ENCODE measurements at places on chromosomes 6 and 20. TPM values are rescaled to one million over a fixed set of nuclear protein-coding genes. Genes with fewer than 3 reads are reported as not detected.
A peak's percentile ranks its signal among the peaks of the same experiment; 100 is the strongest.

DNA sequence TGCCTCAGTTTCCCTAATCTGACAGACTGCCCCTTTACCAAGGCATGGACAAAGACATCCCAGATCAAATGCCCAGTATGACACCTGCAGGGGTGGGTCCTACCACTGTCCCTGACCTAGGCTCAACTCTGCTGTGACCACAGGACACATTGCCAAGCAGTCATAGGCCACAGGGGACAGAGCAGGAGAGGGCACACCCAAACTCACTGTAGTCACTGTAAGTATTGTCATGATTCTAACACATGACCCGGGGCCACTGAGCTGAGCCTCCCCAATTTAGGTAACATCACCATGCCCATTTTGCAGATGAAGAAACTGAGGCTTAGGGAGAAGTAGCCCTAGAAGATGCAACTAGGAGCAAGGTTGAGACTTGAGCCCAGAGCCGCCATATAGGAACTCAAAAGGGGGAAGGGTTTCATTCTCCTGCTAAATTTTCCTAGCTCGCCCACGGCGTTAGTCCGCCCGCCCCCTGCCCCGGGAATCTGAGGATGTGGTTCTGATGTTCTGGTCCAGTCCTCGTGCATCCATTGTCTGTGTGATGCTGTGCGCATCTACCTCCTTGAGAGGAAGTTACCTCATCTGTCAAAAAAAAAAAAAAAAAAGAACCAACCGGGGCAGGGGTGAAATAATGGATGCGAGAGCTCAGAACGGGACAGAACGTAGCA lies 44.8 kb downstream of the PMEPA1 start:
- no peak for DNase-seq

DNA sequence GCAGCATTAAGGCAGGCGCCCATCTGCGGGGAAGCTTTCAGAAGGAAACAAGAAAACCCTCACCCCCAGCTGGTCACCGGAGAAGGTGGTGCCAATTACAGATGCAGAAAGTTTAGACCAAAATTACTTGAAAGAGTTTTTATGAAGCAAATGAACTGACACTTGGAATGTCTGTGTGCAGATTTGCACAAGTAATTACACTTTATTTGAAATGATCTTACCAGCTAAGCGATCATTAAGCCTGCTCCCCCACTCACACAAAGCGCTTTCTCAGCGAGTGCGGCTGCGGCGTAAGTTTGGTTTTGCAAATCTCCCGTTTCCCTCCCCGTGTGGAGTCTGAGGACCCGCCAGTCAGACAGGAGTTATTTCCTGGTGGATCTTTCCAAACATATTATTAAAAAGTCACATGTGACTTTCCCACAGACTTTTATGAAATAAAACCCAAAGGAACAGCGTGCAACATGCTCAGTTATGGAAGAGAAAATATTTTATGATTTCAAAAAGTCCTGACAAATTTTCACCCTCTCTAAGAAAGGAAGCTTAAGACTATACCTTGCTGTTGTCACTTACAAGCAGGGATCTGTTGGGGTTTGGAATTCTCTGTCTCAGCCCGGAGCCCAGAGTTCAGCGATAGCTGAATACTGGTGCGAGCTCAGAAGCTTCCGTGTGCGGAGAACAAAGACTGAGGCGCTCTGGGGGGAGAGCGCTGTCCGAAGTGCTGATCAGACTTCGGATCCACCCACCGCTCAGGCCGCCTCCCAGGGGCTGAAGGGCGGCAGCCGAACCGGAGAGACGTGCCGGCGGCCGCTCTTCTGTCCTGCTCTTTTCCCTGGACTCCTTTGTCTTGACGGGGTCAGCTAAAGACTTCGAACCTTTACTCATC lies 2.7 kb upstream of the MYT1 start:
- peak; percentile 65 for DNase-seq

DNA sequence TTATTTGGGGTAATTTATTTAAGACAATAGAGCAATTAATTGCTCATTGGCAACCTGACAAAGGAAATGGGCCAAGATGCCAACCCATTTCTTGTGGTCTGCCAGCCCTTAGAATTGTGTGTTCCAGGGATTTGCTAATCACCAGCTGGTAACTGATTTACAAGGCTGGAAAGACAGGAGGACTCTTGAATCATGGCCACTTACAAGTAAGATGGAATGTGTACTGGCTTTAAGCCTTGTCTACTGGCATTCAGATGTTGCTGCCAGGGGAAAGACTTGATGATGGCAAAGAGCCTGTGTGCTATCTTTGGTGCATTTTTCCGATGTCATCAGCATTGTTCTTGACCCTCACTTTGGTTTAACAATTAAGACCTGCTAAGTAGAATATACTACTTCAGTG lies 91.0 kb downstream of the BCKDHB start:
- no peak for DNase-seq

- DNase-seq, result peak; percentile 62
Measured at GRCh38 chr6:159042003-159042825, 2.6 kb downstream of the TAGAP start.

- DNase-seq, result no peak
Measured at GRCh38 chr6:111710911-111711310, 105.2 kb upstream of the TRAF3IP2 start.

DNA sequence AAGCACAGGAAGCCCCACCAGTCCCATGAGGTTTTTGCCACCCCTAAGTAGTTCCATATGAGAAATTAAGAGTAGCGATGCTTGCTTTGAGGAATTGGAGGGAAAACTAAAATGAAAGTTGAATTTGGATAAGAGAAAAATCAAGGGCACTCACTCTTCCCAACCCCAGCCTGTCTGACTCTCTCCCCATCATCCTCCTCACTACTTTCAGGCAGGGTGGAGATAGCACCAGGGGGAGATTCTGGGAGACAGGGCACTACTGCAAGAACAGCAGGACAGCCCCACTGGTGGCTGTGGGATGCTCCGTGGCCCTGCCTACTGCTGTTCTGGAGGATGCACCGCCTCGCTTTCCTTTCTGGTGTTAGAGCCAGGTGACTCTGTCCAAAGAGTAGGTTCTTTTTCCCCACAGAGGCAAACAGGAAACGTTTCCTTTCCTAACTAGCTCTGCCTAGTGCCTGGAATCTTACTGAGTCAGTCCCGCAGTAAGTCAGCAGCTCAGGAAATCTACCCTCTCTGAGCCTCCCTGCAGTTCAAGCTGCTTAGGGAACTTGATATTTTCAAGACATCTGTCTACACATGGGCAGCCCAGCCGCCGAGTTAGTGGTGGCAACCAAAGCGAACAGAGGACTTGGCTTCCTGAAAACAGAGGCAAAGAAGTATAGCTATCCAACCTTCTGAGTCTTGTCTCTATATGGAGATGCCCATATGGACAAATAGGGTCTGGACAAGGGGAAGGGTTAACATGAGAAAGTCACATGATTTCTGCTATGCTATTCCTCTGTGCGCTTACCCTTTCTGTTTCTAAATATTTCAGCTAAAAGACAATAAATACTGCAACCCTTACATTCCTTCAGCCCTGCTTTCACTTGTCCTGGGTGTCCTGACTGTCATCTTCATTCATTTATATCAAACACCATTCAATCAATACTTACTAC lies 11.4 kb downstream of the HLA-E start:
- DNase-seq, result no peak

The CAPN11 gene
- 0.61 TPM for polyA plus RNA-seq

Data from hindlimb muscle (tissue), 1 donor.